CD4-positive, alpha-beta T cell treated with Interleukin-4 for 4 hours (primary cell): ENCODE measurements at places on chromosomes 5 and 9.

- DNase-seq: no peak
These were observed 48.7 kb upstream of the CTSL start for GRCh38 chr9:87676976-87677775.

- no peak for DNase-seq
These were observed 78.9 kb downstream of the ALDH7A1 start for GRCh38 chr5:126516133-126516532.

DNA sequence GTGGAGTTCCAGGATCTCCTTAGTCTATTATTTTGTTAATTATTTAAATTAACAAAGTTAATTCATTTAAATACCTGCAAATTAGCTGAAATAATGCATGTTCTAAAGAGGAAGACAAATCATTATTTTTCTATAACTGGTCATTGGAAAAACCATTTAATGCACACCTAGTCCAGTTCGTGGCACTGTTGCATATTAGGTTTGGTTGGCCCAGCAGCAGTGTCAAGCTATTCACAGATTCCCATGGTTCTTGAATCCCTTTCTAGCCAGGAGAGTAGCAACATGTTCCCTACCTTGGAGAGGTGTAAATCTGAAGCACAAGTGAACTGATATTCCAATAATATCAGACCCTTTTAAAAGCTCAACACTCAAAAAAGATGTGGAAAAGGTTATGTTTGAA is 155.2 kb downstream of the TMEM161B start:
- no peak for DNase-seq

- DNase-seq: no peak
These were observed 142.7 kb downstream of the PAX5 start for GRCh38 chr9:36891341-36891811.

- no peak for DNase-seq
These were observed 128.5 kb upstream of the VLDLR start for GRCh38 chr9:2493109-2493508.

DNA sequence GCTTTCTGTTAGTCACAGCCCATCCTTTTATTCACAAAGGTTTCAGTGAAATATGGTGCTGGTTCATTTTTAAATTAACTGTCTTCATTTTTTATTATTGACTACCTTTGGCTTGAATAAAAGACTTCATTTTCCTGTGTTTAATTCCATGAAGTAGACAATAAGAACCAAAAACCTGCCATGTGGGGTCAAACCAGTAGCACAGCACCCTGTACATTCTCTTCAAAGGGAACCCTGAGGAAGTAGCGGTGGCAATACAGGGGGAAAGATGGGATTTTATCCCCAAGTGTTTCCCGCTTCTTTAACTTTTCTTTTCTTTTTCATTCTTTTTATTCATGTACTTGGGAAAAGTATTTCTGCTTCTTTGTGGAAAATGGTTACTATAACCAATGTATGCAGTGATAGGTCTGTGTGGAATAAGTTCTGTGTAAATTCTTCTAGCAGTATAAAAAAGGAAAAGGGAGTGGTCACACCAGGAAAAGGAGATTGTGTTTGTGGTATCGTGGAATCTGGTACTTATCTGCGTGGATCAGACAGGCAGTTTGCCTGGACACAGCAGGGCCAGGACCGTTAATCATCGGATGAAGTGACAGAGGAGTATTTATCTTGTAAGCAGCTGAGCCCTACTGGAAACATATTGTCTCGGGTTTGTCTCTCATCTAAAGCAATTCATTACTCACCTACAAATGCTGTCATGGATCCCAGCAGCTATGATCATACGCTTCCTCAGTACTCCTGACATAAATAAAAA is 94.2 kb downstream of the PPIC start:
- no peak for DNase-seq

DNA sequence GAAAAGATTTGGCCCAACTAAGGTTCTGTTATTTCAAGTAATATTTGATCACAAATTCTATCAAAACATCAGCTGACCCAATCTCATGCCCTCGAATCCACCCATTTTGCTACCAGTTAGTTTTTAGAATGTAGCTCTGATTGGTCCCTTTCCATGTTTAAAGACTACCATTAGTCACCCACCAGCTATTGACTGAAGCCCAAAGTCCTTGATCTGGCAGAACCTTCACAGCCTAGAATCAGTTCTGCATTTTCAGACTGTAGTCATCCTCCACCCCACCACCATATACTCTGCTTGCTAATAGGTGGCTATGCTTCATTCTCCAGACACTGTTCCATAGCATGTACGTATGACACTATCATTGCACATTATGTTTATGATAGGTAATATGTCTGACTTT is 182.2 kb upstream of the TARS1 start:
- DNase-seq: no peak

DNA sequence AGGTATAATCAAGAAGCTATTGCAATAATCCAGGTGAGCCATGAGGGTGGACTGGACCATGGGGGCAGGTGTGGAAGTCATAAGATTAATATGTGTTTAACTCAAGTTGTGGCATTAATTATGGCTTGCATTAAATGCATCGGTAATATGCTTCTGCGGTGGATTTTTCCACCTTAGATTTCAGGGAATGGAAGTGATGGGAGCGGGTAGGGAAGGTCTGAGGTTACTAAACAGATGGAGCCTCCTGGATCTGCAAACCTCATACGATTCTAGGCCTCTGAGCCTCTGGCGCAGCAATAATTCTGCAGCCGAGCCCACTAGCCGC is 286 bp upstream of the ZNF483 start:
- no peak for DNase-seq

GRCh38 chr5:154367101-154367500 is 78.7 kb upstream of the SAP30L start:
- no peak for DNase-seq

GRCh38 chr5:152864447-152864846 is 459.4 kb upstream of the NMUR2 start:
- DNase-seq: no peak

- DNase-seq: no peak
These were observed 334.7 kb downstream of the NR2F1-AS1 start for GRCh38 chr5:93246090-93246855.

DNA sequence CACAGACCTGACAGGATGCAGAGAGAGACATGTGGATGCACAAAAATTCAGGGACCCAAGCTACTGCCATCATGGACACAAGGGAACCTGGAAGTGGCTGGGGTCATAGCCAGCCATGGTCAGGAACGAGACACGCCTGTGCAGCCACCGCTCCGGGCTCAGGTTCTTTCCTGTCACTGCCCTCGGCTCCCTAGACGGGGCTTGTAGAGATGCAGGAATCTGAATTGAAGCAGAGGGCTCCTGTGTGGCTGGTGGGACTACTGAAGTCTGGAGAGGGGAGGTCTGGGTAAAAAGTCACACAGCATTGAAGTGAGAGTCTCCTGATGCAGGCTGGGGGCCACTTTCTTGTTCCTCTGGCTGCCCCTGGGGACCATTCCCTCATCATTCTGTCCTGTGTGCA is 32.3 kb upstream of the PTGS1 start:
- no peak for DNase-seq

GRCh38 chr5:57784121-57784520 is 301.5 kb upstream of the ACTBL2 start:
- DNase-seq: no peak

DNA sequence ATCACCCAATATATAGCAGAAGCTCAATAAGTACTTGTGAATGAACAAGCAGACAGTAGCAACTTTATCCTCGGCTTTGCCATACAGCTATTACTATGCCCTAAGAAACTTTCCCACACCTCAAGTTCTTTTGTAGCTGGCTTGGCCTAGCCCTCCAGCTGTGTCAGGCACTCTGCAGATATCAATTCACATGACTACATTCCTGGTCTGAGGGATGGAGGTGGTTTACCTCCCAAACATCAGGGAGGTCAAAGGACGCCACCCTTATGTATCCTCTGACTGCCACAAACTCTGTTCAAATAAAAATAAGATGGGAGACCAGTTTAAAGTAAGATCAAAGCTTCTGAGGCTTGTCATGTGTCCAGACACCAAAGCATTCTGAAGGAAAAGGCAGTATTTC is 416.3 kb downstream of the PIK3R1 start:
- DNase-seq: no peak

GRCh38 chr5:139451878-139452660 is 10.5 kb downstream of the ECSCR start:
- DNase-seq: no peak

GRCh38 chr5:176744584-176744965 is 65.8 kb upstream of the UNC5A start:
- DNase-seq: no peak

- no peak for DNase-seq
These were observed 8.8 kb upstream of the CEP72 start for GRCh38 chr5:603081-603998.
